ENCODE measurements at places on chromosomes 13 and 19. TPM values are rescaled to one million over a fixed set of nuclear protein-coding genes. Genes with fewer than 3 reads are reported as not detected.

The BCAM gene
- 83.5 TPM for total RNA-seq

The ZBTB32 gene
- not detected for total RNA-seq

The OR7C1 gene
- total RNA-seq = 0.21 TPM

The ATP4B gene
- total RNA-seq = not detected

GRCh38 chr13:60627071-60627686 lies 230.2 kb downstream of the TDRD3 start:
- H3K27me3 ChIP-seq = no peaks in the 10 kb centered on the region
- DNase-seq = peak; percentile 16
- no peak overlapping the region for H3K27ac ChIP-seq
- H3K4me3 ChIP-seq = no peak overlapping the region
- no peaks in the 10 kb centered on the region for H3K4me1 ChIP-seq

DNA sequence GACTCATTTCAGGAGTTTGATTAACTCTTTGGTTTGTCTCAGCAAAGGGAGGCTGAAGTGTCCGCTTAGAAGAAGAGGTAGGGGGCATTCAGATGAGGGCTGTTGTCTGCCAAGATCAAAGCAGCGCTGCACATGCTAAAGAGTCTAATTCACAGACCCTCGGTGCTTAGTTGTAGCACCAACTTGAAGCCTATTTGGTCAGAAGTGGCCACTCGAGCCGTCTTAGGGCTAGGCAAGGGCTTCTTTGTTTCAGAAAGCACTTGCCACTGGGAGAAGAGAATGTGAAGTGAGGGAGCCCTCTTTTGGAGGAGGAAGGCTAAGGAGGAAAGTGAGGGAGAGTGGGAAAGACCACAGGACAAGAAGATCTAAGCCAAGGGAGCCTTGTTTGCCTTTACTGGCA lies 313.4 kb upstream of the TMTC4 start:
- no peaks in the 10 kb centered on the region for H3K27me3 ChIP-seq
- no peaks in the 10 kb centered on the region for H3K4me1 ChIP-seq
- no peaks in the 10 kb centered on the region for H3K36me3 ChIP-seq
- no peak for DNase-seq
- H3K4me3 ChIP-seq = no peak overlapping the region
- no peak overlapping the region for H3K27ac ChIP-seq

DNA sequence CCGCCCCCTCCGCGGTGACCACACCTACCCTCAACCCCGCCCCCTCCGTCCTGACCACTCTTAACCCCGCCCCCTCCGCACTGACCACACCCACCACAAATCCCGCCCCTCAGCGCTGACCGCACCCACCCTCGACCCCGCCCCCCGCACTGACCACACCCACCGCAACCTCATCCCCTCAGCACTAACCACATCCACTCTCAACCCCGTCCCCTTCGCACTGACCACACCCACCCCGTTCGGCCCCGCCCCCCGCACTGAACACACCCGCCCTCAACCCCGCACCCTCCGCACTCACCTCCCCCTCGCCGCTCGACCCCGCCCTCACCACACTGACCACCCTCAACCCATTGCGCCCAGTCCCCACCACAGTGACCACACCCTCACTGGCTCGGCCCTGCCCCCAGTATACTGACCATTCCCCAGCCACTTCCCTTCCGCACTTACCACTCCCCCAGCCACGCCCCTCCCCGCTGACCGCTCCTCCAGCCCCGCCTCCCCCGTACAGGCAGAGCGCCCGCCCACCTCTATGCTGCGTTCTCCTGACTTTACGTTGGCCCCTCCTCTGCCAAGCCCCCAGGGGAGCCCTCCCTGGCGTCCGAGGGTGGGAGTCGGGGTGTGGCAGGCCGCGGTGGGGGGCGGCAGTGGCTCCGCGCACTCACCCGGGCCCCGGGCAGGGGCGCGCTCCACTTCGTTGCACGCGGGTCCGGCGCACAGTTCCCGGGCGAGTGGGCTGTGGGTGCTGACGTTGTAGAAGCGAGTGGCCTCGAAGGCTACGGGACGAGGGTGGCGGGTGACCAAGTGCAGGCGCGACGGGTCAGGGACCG lies 8.4 kb downstream of the F2RL3 start:
- no peaks in the 10 kb centered on the region for H3K27me3 ChIP-seq
- H3K27ac ChIP-seq = peak overlapping the region; percentile 84
- peaks cover 11% of the 10 kb centered on the region for H3K4me1 ChIP-seq

- no peaks in the 10 kb centered on the region for H3K27me3 ChIP-seq
- H3K27ac ChIP-seq = peak overlapping the region; percentile 90
- peak overlapping the region; percentile 87 for H3K4me3 ChIP-seq
- H3K36me3 ChIP-seq = no peaks in the 10 kb centered on the region
- no peak for DNase-seq
- H3K4me1 ChIP-seq = no peaks in the 10 kb centered on the region
Observed at GRCh38 chr13:45120967-45121831, 889 bp downstream of the GTF2F2 start.

DNA sequence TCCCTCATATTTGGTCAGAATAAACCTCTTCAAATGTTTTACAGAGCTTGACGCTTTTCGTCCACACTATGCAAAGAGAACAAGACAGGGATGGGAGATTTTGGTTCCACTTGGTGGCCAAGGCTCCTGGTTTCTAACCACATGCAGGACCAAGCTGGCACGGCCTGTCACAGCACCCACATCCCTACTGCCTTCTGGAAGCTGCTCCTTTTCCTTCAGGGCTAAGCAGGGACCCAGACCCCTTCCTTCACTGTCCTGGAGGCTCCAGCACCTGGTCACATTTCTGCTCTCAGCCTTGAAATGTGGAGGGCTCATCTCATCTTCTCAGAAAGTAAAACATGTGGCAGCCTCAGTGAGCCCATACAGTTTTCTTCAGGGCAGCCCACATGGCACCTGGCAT lies 50.4 kb upstream of the ARHGEF7 start:
- no peak for DNase-seq
- H3K27me3 ChIP-seq = no peaks in the 10 kb centered on the region
- no peaks in the 10 kb centered on the region for H3K4me1 ChIP-seq
- H3K4me3 ChIP-seq = no peak overlapping the region
- H3K27ac ChIP-seq = no peak overlapping the region

GRCh38 chr13:27599845-27600553 lies 20.3 kb downstream of the LNX2 start:
- H3K27ac ChIP-seq = peak overlapping the region; percentile 31
- peaks cover 2% of the 10 kb centered on the region for H3K4me1 ChIP-seq
- H3K36me3 ChIP-seq = no peaks in the 10 kb centered on the region
- no peak overlapping the region for H3K4me3 ChIP-seq
- H3K27me3 ChIP-seq = no peaks in the 10 kb centered on the region

GRCh38 chr19:2468596-2468995 lies 7.3 kb upstream of the GADD45B start:
- no peak overlapping the region for H3K4me3 ChIP-seq
- H3K36me3 ChIP-seq = no peaks in the 10 kb centered on the region
- no peak for DNase-seq
- no peaks in the 10 kb centered on the region for H3K27me3 ChIP-seq

- H3K27ac ChIP-seq = no peak overlapping the region
- no peak for DNase-seq
- no peaks in the 10 kb centered on the region for H3K36me3 ChIP-seq
- H3K4me3 ChIP-seq = no peak overlapping the region
- no peaks in the 10 kb centered on the region for H3K4me1 ChIP-seq
Observed at GRCh38 chr19:45569619-45570421, 14.8 kb downstream of the OPA3 start.

DNA sequence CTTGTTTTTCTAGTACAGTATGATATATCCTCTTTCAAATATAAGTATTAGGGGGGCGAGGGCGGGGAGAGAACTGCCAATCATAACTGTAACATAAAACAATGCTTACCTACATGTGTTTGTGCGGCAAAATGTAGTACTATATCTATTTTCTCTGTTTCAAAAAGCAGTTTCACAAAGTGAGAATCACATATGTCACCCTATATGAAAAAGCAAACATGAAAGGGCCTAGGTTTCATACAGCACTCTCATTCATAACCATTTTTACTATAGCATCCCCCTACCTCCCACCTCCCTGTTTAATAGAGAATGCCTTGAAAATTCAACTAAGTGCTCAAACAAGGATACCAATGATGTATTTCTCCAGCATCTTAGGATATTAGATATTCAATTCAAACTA lies 5.2 kb downstream of the TGDS start:
- H3K36me3 ChIP-seq = no peaks in the 10 kb centered on the region
- no peaks in the 10 kb centered on the region for H3K27me3 ChIP-seq
- H3K4me1 ChIP-seq = peaks cover 29% of the 10 kb centered on the region
- DNase-seq = no peak
- H3K27ac ChIP-seq = no peak overlapping the region
- H3K4me3 ChIP-seq = no peak overlapping the region

All from tibial nerve (tissue), 4 donors.